ENCODE measurements at places on chromosomes 7 and 10. TPM values are rescaled to one million over a fixed set of nuclear protein-coding genes. Genes with fewer than 3 reads are reported as not detected.
A peak's percentile ranks its signal among the peaks of the same experiment; 100 is the strongest.

NODAL gene
- total RNA-seq: 2.2 TPM

BLNK gene
- total RNA-seq: 0.78 TPM

OR2A25 gene
- not detected for total RNA-seq

GSTO1 gene
- total RNA-seq: 26.4 TPM

MCMBP gene
- total RNA-seq: 62.7 TPM

LIPF gene
- total RNA-seq: not detected

GRCh38 chr7:146249272-146249671 lies 132.7 kb downstream of the CNTNAP2 start:
- no peak for DNase-seq

GRCh38 chr10:58064714-58065528 lies 202.8 kb downstream of the IPMK start:
- peak; percentile 11 for DNase-seq

DNA sequence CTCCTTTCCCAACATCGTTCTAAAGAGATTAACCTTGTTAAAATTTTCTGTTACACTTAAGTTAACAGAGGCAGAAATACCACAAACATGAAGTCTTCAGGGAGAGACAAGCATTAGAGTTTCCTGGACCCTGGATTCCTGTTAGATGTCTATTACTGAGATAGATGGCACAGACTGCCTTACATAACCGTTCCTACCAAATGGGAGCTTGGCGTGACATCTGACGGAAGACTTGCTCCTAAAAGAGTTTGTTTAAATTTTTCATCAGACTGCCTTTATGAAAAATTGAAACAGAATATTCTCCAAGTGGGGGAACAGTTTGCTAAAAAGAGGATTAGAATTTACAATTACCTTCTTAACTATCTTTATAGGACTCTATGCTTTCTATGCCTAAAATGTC lies 22.7 kb downstream of the ANK3 start:
- peak; percentile 10 for DNase-seq

DNA sequence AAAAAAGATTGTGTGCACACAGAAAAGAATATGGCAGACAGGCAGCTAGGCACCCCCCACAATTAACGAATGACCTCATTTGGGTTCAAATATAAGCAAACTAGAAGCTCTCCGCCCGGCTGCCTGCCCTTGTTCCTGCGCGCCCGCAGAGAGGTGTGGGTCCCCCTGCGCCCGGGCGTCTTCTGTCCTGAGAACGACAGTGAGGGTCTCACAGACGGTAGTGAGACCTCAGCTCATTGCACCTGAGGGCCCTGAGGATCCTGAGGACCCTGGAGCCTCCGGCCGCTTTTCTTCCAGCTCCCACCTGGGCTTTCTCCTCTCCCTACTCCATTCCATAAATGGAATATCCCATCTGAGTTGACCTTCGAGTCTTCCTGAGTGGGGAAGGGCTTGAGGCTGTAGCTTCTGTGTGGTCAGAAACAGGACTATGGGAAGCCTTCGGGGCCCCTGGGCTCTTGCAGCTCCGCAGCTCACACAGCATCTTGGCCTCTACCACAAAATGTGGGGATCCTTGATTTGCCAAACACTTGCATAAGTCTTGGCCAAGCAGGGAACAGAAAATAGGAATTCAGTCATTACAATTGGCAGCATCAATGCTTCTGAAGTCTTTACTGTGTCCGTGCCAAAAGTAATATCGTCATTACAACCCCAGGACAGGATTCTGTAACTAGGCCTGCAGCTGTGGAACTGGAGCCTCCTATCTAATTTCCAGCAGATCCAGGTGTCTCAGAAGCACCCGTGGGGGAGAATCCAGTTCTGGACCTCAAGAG lies 43.8 kb downstream of the JAKMIP3 start:
- no peak for DNase-seq

DNA sequence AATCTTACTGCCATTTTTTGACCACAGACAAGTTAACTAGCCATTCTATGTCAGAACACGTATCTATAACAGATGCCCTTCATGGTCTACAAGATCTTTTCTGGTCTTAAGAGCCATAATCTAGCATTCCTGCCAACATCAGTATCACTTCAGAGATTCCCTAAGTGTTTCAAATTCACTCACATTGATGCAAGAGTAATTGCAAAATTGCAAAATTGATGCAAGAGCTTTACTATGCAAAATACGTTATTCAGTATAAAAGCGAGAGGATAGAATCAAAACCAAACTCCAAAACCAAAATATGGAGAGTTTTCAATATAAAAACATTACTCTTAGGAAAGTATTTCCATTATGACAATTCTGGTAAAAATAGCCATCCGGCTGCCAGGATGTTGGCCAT lies 38.1 kb upstream of the PPP1R17 start:
- DNase-seq: no peak

DNA sequence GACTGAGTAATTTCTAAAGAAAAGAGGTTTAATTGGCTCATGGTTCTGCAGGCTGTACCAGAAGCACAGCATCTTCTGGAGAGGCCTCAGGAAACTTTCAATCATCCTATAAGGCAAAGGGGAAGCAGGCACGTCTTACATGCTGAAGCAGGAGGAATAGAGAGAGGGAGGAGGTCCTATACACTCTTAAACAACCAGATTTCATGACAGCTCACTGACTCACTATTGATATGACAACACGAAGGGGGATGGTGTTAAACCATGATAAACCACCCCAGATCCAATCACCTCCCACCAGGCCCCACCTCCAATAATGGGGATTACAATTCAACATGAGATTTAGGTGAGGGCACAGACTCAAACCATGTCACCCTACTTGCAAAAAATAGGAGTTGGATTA lies 201.5 kb downstream of the CDK14 start:
- no peak for DNase-seq

- DNase-seq: no peak
Observed at GRCh38 chr7:89503281-89503680, 651.0 kb upstream of the STEAP1 start.

DNA sequence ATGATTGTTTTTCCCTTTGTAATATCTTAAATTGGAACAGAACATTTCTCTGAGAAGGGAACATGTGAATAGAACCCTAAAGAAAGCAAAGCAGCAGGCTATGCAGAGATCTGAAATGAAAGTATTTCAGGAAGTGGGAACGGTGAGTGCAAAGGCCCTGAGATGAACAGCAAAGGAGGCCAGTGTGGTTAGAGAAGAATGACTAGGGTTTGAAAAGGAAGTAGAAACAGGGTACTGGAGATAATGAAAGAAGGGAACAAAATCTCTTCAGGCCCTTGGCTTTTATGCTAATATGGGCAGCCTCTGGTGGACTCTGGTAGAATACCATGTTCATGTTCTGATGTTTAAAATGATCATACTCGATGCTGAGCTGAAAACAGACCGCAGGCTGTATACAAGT lies 22.2 kb downstream of the ARHGAP21 start:
- no peak for DNase-seq

DNA sequence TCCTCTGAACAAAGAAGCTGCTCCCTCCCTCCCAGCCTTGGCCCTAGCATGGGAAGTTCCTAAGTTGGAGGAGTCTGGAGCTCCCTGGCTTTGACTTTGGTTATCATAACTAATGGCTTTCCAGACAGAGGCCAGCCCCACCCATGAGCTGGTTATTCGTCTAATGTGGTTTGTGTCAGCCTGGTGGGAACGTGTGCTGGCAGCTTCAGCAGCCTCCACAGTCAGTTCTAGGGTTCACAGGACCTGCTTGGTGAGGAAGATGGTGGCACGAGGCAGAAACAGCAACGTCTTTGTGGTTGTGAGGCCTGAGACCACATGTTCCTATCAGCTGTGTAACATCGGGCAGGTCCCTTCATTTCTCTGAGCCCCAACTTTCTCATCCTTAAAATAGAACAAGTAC lies 103.1 kb downstream of the PAXIP1 start:
- no peak for DNase-seq

GRCh38 chr10:106560925-106561640 lies 603.4 kb downstream of the SORCS1 start:
- no peak for DNase-seq

DNA sequence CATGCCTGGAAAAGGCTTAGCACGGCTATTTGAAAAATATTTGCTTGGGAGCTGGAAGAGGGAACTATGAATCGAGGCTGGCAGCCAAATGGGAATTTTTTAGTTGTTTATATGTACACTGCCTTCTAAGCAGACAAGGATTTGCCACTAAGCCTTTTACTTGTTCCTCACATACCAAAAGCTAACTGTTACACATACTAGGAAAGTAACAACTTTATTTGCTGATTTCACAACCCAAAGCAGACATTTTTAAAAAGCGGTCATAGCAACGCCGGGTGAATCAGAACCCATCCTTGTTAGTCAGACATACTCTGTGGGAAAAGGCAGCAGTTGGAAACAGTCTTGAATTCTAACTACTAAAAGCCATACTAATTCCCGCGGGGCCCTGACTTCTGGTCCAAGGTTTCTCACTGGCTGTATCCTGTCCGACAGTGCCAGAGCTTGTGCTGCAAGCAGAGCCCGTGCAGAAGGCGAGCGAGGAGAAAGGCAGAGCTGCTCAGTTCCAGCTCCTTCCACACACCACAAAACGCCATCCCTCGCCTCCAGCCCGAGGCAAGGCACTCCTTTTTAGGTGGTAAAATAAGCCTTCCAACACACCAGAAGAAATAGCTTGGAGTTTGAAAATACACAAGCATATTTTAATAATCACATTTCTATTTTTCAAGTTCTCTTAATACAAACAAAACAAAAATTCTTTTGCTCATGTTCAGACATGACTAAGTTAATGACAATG lies 89.2 kb downstream of the RNF216 start:
- peak; percentile 65 for DNase-seq

GRCh38 chr10:73585327-73585726 lies 5.8 kb downstream of the USP54 start:
- DNase-seq: no peak

- DNase-seq: no peak
Observed at GRCh38 chr10:124212702-124213101, 119.3 kb upstream of the CHST15 start.

DNA sequence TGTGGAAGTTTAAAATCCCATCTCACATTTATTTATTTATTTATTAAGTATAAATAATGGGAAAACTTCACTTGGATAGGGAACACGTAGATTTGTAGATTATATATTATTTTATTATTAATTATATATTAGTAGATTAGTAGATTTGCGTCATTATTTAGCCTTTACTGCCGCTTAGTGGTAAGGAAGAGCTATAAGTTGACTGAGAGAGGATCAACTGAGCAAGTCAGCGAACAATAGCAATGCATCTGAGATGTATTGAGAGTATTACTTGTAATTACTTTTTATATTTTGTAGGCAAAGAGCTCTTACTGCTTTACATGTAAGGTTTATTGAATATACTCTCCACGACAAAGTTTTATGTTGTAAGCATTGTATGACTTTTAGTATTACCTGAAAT lies 244.5 kb upstream of the ANKRD30A start:
- DNase-seq: no peak

DNA sequence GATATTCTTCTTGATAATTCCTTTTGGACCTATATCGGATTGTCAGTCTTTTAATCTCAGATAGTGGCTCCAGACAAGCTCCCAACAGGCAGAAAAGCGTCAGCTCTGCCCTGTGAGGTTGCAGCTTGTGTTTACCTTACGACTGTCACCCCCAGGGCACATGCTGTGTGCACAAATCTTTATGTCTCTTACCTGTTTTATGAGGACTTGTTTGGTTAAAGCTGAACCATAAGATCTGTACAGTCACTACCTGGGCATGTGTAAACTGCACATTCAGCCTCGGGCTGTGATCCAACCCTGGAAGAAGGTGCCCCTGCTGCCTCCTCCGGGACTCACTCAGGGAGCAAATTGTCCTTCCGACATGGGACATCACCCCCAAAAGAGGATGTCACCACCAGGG lies 119.8 kb downstream of the GALNT17 start:
- DNase-seq: no peak

DNA sequence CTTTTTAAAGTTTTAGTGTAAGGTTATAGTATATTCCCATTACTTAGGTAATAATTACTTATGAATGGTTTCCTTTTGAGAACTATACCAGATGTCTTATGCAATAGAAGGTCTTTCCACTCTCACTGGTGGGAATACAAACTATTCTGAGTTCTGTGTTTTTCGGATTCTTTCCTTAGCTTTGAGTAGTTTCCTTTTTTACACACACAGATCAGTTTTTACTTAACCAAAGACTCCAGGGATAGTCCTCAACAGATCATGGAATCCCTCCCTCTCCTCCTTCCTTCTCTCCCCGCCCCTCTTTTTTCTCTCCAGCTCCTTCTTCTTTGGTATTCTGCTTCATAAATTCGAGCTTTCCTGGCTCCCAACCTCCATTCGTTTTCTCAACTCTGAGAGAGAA lies 13.3 kb downstream of the COPG2 start:
- DNase-seq: no peak

DNA sequence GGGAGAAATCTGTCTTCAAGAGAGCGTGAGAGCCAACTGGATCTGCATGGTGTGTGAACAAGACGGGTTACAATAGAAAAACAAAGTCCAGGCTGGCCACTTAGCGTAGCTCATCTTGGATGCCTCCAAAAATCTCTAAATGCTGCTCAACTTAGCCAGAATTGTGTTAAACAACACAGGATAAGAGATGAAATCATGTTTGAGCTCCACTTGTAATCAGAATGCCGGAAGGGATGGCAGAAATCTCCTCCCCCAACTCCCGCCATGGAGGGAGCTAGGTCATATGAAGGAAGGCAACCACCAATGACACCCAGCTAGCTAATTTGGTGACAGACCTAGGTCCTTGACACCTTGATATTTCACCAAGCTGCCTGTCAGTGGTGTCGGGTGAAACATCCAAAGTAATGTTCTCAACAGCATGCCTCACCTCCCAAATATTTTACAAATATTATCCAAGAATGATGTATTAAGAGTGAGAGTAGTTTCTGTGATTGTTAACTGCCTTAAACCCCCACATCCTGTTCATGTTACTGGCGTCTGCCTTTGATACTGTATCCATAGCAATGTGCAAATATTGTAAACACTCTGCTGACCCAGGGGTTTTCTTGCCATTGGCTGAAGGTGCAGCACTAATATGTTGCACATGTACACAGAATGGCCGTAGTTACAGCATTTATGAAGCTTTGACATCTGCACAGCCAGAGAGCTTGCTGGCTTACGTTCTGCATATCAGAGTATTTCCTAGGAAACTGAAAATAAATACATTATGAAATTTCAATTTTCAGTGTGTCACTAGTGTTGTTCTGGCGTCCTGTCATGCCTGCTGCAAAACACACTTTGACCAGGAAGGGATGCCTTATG lies 25.8 kb downstream of the TMEM254 start:
- no peak for DNase-seq

DNA sequence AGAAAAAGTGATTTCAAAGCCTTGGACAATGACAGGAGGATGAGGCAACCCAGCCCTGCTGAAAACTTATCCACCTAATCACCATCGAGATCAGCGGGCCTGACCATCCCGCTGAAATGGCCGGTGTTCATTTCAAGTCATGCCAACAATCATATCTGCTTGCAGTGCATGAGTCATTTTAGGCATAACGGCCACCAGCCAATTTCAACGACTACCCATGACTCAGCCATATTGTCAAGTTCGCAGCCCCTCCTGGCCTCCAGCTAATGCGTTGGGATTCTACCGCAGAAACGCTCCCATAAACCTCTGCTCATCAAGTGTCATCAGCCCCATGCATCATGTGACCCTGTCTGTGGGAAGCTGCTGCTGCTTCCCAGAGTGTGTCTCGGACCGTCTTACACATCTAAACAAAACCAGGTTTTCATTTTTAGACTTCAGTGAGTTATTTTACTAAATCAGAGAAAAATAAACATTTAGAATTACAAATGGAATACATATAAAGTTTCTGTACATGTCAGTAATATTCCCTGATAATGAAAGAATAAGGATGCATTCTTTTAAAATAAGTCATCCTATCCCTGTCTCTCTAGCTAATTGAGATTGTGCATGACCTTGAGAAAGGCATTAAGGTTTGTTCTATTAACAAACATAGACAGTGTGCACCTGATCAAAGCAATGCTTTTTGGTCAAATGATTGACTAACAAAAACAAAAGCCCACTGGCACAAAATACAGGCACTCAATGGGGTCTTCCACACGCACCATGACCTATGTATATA lies 188.9 kb downstream of the ADAM12 start:
- no peak for DNase-seq

All from occipital lobe (tissue), 3 donors.